ENCODE measurements at places on chromosomes 4 and X. TPM values are rescaled to one million over a fixed set of nuclear protein-coding genes. Genes with fewer than 3 reads are reported as not detected.

- DNase-seq, result no peak
These were observed 301.4 kb downstream of the GRIA2 start for GRCh38 chr4:157521906-157522305.

The SPANXA2 gene
- total RNA-seq, result not detected

The CXCL8 gene
- total RNA-seq, result 3.3 TPM

- no peak for DNase-seq
These were observed 95.6 kb downstream of the TMA16 start for GRCh38 chr4:163590103-163590502.

The NRK gene
- 0.07 TPM for total RNA-seq

- DNase-seq, result no peak
These were observed 28.6 kb downstream of the ASB9 start for GRCh38 chrX:15241301-15241700.

The WWC2 gene
- total RNA-seq, result 39.4 TPM

Measured in K562 (cell line).